ENCODE measurements at places on chromosomes 1 and 21.

- DNase-seq: no peak
Observed at GRCh38 chr1:211613108-211613947, 34.4 kb upstream of the SLC30A1 start.

DNA sequence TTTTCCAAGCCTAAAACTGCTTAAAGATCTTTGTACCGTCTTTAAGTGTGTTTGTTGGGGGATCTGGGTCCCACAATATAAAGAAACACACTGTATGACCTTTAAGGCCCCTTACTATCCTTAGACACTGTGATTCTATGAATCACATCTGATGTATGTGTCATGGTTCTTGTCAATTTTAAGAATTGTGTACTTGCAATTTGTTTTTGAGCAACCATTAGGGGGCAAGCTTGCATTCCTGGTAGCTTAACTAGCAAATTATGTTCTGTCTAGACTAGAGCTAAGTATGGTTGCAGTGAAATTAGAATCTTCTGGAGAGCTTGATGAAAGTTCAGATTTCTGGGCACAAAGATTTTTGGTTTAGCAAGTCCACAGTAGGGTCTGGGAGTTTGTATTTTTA, 219.5 kb downstream of the TPR start:
- DNase-seq: no peak

DNA sequence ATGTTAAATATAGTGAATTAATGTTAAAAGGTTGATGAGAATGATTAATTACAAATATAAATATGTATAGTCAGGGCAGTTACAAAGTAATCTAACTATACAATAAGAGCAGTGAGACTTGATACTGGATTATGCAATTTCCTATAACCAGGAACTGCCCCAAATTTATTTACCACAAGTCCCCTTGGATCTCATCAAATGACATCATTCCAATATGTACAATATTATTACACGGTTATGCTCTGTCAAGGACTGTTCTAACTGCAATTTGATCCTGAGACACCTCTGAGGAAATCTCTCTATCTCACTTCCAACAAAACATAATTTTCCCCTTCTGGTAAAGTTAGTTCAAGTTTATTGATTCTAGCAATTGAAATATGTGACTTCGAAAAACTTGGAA, 917.6 kb downstream of the NCAM2 start:
- DNase-seq: no peak

DNA sequence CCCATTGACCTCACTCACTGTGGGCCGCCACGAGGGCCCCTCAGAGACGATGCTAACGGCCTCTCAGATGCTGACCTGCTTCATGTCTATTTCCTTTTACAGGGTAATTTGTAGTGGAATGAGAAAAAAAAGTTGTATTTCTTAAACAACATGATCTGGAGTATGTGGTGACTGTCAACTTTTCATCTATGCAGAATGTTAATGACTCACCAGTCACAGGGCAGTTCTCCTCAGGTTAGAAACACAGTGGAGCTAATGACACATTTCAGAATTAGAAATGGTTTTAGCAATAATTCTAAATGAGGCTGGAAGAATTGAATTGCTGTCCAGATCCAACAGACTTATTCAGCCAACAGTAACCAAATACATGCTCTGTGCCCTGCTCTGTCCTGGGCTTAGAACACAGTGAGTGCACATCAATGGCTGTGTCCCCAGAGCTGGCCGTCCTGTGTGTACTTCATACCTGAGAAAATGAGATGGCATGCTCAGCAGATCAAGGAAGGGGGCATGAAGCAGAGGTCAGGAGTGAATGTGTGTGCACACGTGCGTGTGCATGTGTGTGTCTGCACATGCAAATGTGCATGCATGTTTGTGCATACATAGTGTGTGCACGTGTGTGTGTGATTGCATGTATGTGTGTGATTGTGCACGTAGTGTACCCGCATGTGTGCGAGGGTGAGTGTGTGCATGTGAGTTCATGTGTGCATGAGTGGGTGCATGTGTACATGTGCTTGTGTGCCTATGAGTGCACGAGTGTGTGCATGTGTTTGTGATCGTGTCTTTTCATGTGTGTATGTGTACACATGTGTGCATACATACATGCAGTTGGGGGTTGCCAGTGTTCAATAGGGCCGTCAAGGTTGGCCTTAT, 145.3 kb downstream of the PCBP3 start:
- DNase-seq: no peak

DNA sequence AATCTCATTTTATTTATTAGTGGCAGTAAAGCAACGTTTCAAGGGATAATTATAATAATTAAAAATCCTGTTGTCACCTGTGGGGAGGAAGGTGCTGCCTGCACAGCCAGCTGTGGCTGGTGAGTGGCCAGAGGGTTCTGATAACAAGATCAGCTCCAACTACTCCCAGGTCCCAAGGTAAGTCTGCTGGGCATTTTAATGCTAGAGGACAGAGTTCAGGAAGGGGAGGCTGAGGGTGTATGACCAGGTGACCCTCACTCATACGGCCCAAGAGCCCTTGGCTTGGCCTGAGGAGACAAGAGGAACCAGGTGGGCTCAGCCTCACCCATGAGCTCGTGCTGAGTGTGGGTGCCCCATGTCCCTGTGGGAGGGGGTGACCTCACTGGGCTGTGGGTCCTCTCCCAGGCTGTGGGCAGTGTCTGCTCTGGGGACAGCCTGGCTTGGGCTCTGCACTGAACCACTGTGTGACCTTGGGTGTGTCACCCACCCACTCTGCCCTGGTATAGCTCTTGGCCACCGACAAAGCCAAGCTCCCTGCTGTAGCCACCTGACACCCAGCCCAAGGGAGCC, 223.8 kb downstream of the PTPRU start:
- no peak for DNase-seq

DNA sequence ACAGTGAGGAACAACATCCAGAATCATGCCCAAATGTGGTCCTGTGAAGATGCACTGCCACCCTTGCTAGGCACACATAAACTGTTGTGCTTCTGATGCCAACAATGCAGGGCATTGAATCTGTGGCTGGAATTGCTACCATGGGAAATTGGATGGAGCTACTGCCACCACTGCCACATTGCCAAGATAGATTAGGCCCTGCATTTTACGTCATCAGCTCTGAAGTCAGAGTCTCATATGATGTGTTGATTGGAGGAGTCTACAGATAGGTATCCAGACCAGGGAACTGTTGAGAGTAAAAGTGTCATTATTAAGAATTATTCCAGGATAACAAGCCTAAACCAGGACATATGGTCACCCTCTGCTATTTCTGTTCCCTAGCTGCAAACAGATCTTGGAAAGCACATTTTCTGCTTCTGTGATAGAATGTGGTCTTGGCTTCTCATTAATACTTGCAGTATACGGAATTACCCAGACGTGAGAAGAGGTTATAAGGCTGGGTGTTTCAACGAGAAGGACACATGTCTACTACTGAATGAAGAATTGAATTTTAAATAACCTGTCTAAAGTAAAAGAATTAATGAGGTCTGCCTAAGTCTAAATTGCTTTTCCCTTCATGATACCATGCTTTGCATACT, 106.6 kb downstream of the TNNI3K start:
- no peak for DNase-seq

Data from WTC11 (cell line).